ENCODE measurements at places on chromosomes 2 and 18.

- no peaks in the 10 kb centered on the region for H3K36me3 ChIP-seq
- H3K4me1 ChIP-seq, result no peaks in the 10 kb centered on the region
- peak; percentile 50 for DNase-seq
- no peaks in the 10 kb centered on the region for H3K27me3 ChIP-seq
Measured at GRCh38 chr2:85131116-85131515, 2.1 kb upstream of the TCF7L1 start.

- H3K4me3 ChIP-seq, result no peak overlapping the region
- H3K4me1 ChIP-seq, result peaks cover 4% of the 10 kb centered on the region
- no peaks in the 10 kb centered on the region for H3K27me3 ChIP-seq
- H3K36me3 ChIP-seq, result no peaks in the 10 kb centered on the region
- no peak overlapping the region for H3K27ac ChIP-seq
Measured at GRCh38 chr2:119706221-119706620, 27.2 kb downstream of the TMEM177 start.

GRCh38 chr2:239910851-239911640, 114.1 kb downstream of the NDUFA10 start:
- H3K4me1 ChIP-seq, result peaks cover 6% of the 10 kb centered on the region
- no peak overlapping the region for H3K27ac ChIP-seq
- peak; percentile 59 for DNase-seq
- H3K36me3 ChIP-seq, result no peaks in the 10 kb centered on the region
- no peaks in the 10 kb centered on the region for H3K27me3 ChIP-seq

GRCh38 chr2:25608718-25609117, 64.7 kb downstream of the DTNB start:
- H3K4me1 ChIP-seq, result no peaks in the 10 kb centered on the region
- no peaks in the 10 kb centered on the region for H3K36me3 ChIP-seq
- no peak for DNase-seq

DNA sequence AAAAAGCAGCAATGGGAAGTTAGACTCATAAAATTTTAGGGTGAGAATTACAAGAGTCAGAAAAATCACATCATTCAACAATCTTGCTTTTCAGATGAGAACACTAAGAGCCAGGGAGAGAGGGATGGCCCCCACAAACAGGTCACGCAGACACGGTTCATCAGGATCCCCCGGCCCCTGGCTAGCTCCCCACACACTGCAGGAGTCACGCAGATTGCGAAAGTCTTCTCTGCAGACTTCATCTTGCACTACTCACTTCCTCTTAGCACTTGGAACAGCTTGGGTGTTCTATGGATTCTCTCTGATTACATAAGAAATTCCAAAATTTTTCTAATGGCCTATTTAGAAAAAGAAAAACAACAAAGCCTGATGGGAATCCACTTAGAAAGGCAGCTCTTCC, 21.6 kb upstream of the SULT1C2 start:
- H3K27ac ChIP-seq, result no peak overlapping the region
- H3K4me3 ChIP-seq, result no peak overlapping the region
- no peaks in the 10 kb centered on the region for H3K27me3 ChIP-seq
- no peak for DNase-seq

- no peaks in the 10 kb centered on the region for H3K36me3 ChIP-seq
- H3K4me3 ChIP-seq, result no peak overlapping the region
- no peak overlapping the region for H3K27ac ChIP-seq
- peak; percentile 52 for DNase-seq
- H3K27me3 ChIP-seq, result no peaks in the 10 kb centered on the region
Measured at GRCh38 chr2:208407667-208408066, 1.1 kb downstream of the PTH2R start.

GRCh38 chr2:174015428-174015827, 50.3 kb upstream of the SP3 start:
- H3K4me1 ChIP-seq, result no peaks in the 10 kb centered on the region
- H3K36me3 ChIP-seq, result no peaks in the 10 kb centered on the region
- no peak overlapping the region for H3K4me3 ChIP-seq
- no peak for DNase-seq

- no peak for DNase-seq
- H3K27ac ChIP-seq, result no peak overlapping the region
- H3K27me3 ChIP-seq, result no peaks in the 10 kb centered on the region
- H3K36me3 ChIP-seq, result no peaks in the 10 kb centered on the region
- no peaks in the 10 kb centered on the region for H3K4me1 ChIP-seq
Measured at GRCh38 chr2:134143568-134143967, 110.3 kb upstream of the MGAT5 start.

DNA sequence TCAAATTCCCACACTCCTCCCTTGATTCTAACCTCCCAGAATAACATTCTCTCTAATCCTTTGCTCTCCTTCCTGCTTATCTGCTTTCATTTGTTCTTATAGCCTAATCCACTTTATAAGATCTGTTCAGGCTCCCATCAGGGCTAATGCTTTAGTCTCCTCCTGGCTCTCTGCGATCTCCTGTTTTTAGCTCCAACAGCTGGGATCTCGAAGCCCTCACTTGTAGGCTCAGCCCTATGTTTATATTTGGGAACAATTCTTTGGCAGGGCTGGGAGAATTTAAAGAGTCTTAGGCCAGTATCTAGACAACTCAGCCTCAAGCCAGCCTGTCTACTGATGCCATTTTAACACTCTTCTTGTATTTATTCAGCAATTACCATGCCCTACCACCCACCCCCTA, 27.2 kb upstream of the RAPH1 start:
- DNase-seq, result no peak
- H3K36me3 ChIP-seq, result no peaks in the 10 kb centered on the region
- H3K27me3 ChIP-seq, result no peaks in the 10 kb centered on the region
- H3K27ac ChIP-seq, result no peak overlapping the region
- H3K4me1 ChIP-seq, result no peaks in the 10 kb centered on the region
- no peak overlapping the region for H3K4me3 ChIP-seq

- no peak for DNase-seq
- H3K4me1 ChIP-seq, result no peaks in the 10 kb centered on the region
- no peak overlapping the region for H3K4me3 ChIP-seq
- H3K36me3 ChIP-seq, result no peaks in the 10 kb centered on the region
Measured at GRCh38 chr18:51211552-51211951, 14.1 kb upstream of the MEX3C start.

DNA sequence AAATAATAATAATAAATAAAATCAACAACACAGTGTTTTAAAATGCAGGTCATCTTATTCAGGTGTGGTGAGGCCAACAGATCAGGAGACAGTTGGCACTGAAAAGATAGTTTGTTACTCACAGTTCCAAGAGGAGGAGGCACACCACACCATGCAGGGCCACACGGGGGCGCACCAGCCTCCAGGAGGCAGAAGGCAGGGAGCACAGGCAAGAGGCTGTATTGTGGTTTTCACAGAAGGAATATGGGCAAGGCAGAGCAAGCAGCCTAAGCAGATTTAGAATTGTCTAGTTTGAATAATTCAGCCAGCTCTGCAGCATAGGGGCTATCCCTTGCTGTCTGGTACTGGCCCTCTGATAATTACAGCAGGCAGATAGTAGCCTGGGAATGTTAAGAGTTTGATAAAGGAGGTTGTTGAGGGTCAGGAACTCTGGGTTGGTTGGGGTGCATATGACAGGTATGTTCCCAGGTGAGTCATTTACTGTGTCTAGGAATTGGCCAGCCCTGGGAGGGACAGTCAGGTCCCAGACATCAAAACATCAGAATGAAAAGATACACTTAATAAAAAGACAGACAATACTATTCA, 31.3 kb downstream of the KIAA2012 start:
- H3K4me3 ChIP-seq, result no peak overlapping the region
- H3K4me1 ChIP-seq, result peaks cover 35% of the 10 kb centered on the region
- no peaks in the 10 kb centered on the region for H3K27me3 ChIP-seq
- no peaks in the 10 kb centered on the region for H3K36me3 ChIP-seq
- no peak overlapping the region for H3K27ac ChIP-seq
- peak; percentile 90 for DNase-seq

GRCh38 chr18:9020221-9020620, 82.3 kb upstream of the NDUFV2 start:
- no peak for DNase-seq
- peaks cover 12% of the 10 kb centered on the region for H3K4me1 ChIP-seq
- H3K27ac ChIP-seq, result no peak overlapping the region

DNA sequence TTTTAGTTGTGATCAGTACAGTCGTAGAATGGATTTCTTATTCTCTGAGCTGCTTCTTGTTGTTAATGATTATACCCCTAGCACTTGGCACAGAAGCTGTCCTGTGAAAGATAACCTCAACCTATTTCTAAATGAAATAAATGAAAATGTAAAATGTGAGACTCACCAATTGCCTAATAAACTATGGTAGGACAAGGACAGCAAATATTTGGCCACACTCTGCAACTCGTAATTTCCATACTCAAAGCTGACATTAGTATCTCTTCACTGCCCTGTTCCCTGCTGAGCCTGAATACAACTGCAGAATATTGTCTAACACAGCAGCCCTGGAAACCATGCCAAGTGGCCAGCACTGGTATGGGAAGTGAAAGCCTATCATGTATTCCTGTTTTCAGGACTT, 34.5 kb downstream of the TMEM182 start:
- no peaks in the 10 kb centered on the region for H3K27me3 ChIP-seq
- DNase-seq, result no peak
- peaks cover 4% of the 10 kb centered on the region for H3K4me1 ChIP-seq
- no peak overlapping the region for H3K4me3 ChIP-seq
- H3K36me3 ChIP-seq, result peaks cover 34% of the 10 kb centered on the region

DNA sequence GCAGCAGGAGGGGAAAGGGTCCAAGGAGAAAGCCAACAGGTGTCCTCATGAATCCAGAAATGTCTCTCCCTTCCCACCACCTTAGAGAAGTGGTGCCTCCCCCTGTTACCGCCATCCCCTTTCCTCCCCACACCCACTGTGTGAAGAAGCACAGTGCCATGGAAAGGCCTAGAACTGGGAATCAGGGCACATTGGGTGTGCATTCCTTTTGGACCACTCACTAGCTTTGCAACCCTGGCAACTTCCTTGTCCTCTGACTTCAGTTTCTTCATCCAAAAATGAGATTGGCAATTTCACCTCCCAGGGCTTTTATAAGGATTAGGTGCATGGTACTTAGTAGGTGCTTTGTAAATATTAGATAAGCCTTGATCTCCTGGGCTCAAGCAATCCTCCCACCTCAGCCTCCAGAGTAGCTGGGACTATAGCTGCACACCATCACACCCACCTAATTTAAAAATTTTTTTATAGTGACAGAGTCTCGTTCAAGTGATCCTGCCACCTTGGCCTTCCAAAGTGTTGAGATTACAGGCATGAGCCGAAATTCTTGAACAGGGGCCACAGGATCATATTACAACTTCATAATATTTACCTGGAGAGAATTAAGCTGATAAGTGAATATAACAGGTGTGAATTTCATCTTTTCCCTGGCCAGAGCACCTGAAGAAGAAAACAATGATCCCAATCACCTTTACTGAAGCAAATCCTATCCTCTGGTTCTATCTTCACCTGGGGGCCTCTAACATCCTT, 97.9 kb upstream of the TAF1B start:
- H3K27ac ChIP-seq, result no peak overlapping the region
- no peaks in the 10 kb centered on the region for H3K27me3 ChIP-seq
- no peaks in the 10 kb centered on the region for H3K36me3 ChIP-seq
- no peak for DNase-seq

DNA sequence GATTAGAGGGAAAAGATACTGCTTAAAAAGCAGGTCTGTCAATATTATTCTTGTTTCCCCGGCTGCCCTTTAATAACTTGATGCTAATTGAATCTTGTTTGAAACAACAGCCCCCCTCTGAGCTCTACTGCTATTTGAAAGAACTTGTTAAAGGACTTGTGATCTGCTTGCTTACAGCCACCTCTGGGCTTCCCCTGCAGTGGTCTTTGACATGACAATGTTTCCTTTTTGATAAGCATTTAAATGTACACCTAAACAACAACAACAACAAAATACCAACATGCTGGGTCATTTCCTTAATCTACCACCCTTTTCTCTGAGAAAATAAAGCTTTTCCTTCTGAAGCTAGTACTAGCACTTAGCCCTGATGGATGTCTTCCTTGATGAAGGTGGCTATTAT, 3.9 kb downstream of the HOXD1 start:
- H3K27ac ChIP-seq, result no peak overlapping the region
- no peak overlapping the region for H3K4me3 ChIP-seq
- no peaks in the 10 kb centered on the region for H3K27me3 ChIP-seq

GRCh38 chr2:3536682-3537632, 17.6 kb upstream of the ADI1 start:
- no peak overlapping the region for H3K27ac ChIP-seq
- H3K4me3 ChIP-seq, result no peak overlapping the region
- H3K27me3 ChIP-seq, result no peaks in the 10 kb centered on the region
- H3K4me1 ChIP-seq, result no peaks in the 10 kb centered on the region

- no peak overlapping the region for H3K27ac ChIP-seq
- DNase-seq, result peak; percentile 59
- no peak overlapping the region for H3K4me3 ChIP-seq
- H3K36me3 ChIP-seq, result no peaks in the 10 kb centered on the region
- H3K27me3 ChIP-seq, result no peaks in the 10 kb centered on the region
Measured at GRCh38 chr18:35770376-35771014, 189.0 kb downstream of the GALNT1 start.

- H3K27ac ChIP-seq, result peak overlapping the region; percentile 19
- H3K4me3 ChIP-seq, result no peak overlapping the region
- peaks cover 53% of the 10 kb centered on the region for H3K4me1 ChIP-seq
- H3K36me3 ChIP-seq, result no peaks in the 10 kb centered on the region
- DNase-seq, result no peak
Measured at GRCh38 chr2:64698668-64699444, 45.1 kb upstream of the SERTAD2 start.

DNA sequence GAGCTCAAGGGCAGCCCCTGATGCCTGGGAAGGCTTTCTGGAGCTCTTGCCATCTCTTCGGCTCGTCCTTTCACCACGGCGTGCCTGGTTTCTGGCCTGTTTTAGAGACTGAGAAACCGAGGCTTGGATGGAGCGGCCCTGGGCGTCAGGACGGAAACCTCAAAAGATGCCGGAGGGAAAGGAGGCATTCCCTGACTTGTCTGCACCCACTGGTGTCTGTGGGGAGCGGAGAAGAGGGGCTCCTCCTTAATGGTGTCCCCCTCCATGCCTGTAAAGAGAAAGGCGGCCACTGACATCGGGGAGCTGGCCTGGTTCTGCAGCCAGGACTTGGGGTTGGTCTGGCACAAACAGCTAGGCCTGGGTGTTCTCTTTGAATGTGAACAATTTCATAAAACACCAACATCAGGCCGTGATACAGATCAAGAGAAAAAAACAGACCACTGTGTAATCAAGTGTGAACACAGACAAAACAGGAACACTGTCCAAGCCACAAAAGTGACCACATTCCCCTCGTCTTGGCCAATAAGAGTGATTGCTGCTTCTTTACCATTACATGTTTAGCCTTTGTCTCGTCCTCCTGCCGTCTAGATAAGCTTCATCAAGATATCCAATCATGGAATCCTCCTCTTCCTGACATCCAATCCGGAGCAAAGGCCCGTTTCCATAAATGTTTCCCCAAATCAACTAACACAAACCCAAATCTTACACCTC, 633 bp upstream of the ILKAP start:
- peak overlapping the region; percentile 84 for H3K4me3 ChIP-seq
- peaks cover 28% of the 10 kb centered on the region for H3K4me1 ChIP-seq
- no peak overlapping the region for H3K27ac ChIP-seq
- no peaks in the 10 kb centered on the region for H3K36me3 ChIP-seq

GRCh38 chr2:190221429-190221828, 98.2 kb downstream of the HIBCH start:
- peaks cover 12% of the 10 kb centered on the region for H3K4me1 ChIP-seq
- no peak for DNase-seq
- no peak overlapping the region for H3K27ac ChIP-seq
- H3K4me3 ChIP-seq, result no peak overlapping the region
- peaks cover 6% of the 10 kb centered on the region for H3K36me3 ChIP-seq

Measured in Karpas-422 (cell line).